ENCODE measurements at places on chromosomes 2 and 18.

DNA sequence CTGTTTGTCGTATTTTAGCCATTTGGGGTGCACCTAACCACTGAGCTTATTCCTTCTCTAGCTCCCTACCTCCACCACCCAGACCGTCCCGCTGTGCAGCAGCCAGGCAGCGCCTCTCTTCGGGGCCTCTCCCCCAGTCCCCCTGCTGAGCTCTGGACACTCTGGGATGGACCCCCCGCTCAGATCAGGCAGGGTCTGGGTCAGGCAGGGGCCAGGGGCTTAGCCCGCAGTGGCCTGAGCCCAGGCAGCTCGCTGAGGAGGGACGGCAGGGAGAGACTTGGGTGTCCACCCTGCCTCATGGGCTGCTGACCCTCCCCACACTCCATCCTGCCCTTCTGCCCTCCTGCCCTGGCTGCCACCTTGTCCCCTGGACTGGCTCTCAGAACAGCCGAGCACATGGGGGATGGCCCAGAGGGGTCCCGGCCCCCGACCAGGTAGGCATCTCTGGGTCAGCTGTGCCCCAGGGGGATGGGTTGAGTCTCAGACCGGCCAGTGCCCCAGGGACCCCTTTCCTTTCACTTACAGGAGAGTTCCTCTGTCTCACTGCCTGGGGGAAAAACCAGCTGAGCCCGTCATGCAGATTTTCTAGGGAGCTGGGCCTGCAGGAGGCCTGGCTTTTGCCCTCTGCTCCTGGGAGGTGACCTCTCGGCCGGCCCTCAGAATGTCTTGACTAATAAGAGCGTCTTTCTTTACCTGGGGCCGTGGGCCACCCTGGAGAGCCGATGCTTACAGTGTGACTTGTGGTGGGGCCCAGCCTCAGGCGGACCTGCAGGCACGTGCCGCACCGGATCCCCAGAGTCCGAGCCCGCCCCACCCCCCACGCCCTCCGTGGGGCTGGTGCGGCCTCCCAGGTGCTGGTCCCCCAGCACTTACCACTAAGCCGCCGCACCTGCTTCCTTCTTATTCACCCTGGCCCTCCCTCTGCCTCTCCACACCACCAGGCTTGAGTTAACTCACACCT lies 22.8 kb upstream of the PXDN start:
- no peak for DNase-seq

GRCh38 chr2:97952357-97952756 lies 43.4 kb downstream of the TMEM131 start:
- no peak for DNase-seq

GRCh38 chr18:44696892-44697291 lies 16.2 kb downstream of the SETBP1 start:
- DNase-seq: no peak

GRCh38 chr2:120319686-120320317 lies 26.1 kb upstream of the INHBB start:
- no peak for DNase-seq

GRCh38 chr2:240651185-240651584 lies 25.9 kb downstream of the GPR35 start:
- DNase-seq: no peak

GRCh38 chr18:23669202-23669766 lies 6.6 kb upstream of the ANKRD29 start:
- DNase-seq: no peak

GRCh38 chr18:52588931-52589330 lies 248.9 kb downstream of the DCC start:
- no peak for DNase-seq

GRCh38 chr18:63102941-63103744 lies 216.4 kb downstream of the BCL2 start:
- DNase-seq: no peak

DNA sequence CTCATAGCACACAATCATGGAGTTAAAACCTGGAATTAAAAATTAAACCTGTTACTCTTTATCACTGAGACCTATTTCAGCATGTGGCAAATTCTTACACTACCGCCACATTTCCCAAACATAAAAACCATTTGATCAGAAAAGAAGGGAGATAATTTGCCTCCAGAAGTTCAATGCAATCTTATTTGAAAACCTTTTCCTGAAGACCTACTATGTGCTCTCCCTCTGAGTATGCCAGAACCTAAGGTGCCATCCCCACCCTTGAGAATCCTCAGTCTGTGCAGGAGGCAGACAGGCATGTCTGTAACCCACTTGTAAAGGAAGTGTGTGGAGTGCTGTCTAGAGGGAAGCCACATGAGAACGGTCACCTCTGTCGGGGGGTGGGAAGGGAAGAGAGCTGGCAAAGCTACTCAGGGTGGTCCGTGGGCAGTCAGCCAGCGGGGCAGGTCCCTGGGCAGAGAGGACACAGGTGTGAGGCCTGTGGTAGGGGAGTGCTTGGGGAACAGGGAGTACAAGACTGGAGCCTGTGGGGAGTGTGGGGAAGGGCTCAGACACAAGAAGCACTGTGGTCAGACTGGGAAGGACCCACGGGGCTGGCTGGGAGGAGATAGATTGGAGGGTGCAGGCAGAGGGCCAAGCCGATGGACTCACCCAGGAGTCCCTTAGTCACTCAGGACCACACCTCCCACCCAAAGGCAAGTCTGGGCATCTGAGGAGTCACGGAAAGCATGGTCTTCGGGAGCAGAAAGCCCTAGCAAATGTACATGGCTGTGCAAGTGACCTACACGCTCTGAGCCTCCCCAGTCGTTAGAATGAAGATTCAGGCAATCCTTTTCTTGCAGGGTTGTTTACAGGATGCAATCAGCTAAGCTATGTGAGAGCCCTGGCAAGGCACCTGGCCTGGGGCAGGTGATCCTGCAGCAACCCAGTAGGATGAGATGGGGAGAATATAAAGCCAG lies 22.8 kb downstream of the CRACDL start:
- no peak for DNase-seq

DNA sequence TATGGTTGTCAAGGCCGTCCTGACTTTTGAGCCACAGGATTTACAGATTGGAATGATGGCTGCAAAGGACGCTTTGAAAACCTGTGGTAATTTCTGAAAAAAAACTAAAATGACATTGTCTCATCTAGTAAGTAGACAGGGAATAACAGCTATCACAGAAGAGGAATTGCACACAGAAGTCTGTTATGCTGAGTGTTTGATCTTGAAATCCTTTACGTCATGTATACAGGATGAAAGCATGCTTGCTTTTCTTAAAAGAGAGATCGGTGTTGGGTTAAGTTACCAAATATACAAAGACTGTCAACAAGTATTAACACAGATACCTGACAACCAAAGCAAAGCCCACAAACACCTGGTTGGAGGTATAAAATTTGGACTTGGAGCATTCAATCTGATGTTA lies 12.6 kb upstream of the SRSF7 start:
- no peak for DNase-seq

DNA sequence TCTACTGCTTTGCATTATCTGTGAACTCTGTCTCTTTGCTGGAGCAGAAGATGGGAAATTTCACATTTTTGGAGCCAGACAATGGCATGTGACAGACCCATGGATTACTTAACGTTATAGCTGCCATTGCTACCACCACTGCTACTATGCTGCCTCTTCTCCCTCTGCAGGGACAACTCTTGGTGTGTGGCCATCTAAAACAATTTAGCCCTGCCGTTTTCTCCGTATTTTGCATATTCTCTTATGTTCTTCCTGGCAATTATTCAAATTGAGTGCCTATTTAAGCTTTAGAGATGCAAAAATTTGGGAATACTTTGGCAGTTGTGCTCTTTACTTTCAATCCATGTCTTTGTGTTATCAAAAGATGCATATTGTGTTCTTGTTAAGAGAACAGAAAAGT lies 386.8 kb downstream of the XIRP2 start:
- no peak for DNase-seq

DNA sequence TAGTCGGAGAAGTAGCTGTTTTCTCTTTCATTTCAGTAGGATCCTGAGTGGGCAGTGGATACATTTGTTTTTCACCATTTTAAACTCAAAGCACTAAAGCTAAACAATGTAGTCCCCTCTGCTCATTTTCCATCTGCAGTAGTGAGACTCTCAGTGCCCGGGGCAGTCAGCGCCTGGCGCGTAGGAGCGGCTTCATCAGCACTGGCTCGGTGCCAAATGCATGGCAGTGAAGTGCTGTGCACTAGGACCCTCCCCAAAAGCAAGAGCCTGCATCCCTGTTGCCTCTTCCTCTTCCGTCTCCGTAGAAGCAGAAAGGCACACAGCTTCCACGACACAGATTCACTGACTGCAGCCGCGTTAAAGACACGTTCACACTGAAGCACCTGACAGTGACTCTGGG lies 19.0 kb upstream of the ESPNL start:
- DNase-seq: no peak

GRCh38 chr2:7432436-7432835 lies 515.2 kb downstream of the RNF144A start:
- no peak for DNase-seq

DNA sequence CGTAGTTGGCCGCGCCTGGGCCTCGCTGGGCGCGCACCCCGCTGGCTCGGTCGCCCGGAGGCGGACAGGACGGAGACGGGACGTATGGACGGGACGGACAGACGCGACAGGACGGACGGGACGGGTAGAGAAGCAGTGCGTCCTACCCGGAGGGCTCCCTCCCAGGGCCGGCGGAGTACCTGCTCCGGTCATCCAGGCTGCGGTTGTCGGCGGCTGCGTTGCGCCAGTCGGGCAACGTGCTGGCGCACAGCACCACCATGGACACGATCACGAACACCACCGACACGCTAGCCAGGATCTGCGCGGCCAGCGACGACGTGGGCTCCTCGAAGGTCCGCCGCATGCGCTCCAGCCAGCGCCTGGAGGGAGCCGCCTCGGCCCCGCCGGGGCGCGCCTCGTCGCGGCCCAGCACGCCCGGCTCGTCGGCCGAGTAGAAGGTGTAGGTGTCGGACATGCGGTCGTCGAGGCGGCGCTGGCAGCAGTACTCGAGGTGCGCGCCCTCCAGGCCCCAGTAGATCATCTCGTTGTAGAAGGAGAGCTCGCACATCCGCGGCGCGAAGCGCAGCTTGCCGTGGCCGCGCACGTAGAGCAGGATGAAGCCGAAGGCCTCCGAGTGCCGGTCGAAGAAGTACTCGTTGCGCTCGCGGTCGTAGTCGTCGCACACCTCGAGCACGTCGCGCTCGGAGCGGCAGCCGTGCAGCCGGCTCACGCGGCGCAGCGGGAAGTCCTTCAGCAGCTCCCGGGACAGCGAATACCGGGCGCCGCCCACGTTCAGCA lies 903 bp downstream of the KCNG3 start:
- DNase-seq: peak; percentile 34

DNA sequence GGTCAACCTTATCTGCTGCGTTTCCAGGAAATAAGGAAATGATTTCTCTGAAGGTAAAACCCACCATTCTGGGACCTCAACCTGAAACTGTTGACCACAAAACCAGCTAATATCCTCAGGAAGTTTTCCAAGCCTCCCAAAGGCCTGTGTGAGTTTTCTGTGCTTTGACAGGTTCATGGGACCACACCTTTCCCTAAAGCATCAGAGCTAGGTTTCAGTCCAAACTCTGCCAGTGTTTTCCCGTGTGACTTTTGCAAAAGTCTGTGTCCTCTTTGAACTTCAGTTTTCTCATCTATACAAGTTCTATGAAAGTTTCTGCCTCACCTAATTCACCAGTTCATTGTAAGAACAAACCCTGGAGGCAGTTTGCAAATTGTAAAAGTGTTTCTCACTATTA lies 39.8 kb downstream of the VSNL1 start:
- no peak for DNase-seq

DNA sequence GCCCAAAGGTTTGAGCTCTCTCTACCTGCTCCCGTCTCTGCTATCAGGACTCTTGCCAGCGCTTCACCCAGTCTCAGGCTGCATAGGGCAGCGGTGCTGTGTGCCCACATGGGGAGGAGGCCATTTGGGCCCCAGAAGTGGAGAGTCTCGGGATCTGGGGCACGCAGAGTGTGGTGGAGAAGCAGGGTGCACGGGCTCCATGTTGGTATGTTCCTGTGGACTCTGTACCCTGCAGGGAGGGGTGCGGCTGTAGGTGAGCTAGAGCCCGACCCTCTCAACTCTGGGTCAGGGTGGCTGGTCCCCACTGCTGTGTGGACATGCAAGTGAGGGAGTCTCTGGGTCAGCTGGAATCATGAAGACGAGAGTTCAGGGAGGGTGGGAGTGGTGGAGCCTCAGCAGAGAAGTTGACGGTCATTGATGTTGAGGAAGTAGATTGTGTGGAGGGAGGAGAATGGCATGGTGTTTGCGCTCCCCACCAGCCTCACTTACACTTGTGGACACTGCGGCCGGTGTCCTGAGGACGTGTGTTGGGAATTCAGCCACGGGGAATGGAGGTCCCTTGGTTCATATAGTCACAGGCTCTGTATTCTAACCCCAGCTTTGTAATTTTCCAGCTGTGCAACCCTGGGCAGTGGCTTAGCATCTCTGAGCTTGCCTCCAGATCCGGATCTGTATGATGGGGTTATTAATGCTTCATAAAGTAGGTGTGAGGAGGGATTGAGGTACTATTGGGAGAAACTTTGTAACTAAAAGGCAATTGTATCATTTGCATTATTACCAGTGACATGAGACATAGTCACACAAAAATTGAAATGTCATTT lies 840 bp upstream of the PSD4 start:
- no peak for DNase-seq

DNA sequence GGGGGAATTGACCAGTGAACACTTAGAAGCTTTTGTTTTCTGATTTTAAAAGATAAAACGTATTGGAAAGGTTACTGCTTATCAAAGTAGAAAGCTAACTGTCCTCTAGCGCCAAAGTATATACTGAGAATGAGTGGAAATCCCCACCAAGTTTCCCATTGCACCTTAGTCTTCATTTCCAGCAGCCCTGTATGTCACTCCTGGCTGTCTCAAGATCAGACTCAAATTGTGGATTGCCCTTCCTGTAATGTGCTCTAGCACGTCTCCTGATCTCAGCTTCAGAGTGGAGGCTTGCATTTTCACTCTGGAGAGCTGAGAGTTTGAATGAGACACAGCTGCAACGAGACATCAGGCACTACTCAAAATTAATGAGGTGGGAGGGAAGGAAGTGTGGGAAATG lies 26.6 kb downstream of the MFF start:
- no peak for DNase-seq

- no peak for DNase-seq
Measured at GRCh38 chr2:162342321-162342720, 1.6 kb upstream of the GCA start.

GRCh38 chr18:5508821-5509220 lies 35.0 kb downstream of the EPB41L3 start:
- DNase-seq: no peak

DNA sequence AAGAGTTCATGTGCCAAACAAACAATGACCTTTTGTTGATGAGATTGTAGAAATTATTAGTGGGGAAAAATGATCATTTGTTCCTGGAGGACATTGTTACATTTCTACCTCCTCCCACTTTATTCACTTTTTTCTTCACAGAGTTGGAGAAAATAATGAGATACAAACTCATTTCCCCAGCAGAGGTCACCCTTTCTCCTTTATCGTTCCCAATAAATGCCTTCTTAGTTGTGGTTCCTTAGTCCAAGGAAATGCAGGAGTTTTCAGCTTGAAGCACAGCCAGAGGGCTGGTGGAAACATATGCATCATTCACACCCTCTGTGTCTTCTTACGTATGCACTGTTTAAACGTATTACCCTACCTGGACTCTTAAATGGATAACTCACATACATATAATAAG lies 108.8 kb downstream of the SLC4A3 start:
- DNase-seq: no peak

Data from naive thymus-derived CD8-positive, alpha-beta T cell (primary cell).